ENCODE measurements at places on chromosomes 3 and 15.

- no peak for DNase-seq
Observed at GRCh38 chr15:37873336-37873735, 61.1 kb upstream of the TMCO5A start.

- no peak for DNase-seq
Observed at GRCh38 chr3:121619691-121620090, 26.5 kb downstream of the FBXO40 start.

DNA sequence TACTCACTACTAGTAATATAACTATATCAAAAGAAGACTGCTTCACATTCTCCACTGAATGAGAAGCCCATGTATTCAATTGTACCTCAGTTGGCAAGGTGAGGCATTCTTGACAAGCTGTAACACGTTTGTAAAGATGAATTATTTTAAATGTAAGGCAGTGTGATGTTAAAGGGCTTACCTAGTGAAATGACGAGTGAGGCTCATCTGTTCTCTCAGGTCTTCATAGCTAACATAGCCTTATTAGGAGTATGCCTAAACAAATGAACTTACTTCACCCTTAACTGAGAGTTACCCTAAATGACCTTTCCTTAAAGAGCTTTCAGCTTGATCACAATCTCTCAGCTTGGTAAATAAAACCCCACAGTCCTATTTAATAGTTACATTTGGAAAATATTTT, 127.3 kb downstream of the FEZF2 start:
- no peak for DNase-seq

GRCh38 chr3:55486101-55486856, 827 bp downstream of the WNT5A start:
- DNase-seq: peak; percentile 55

- DNase-seq: no peak
Observed at GRCh38 chr15:27743638-27744037, 355.5 kb downstream of the OCA2 start.

- DNase-seq: no peak
Observed at GRCh38 chr3:54211097-54211496, 88.7 kb downstream of the CACNA2D3 start.

GRCh38 chr15:39736412-39737195, 46.0 kb downstream of the FSIP1 start:
- no peak for DNase-seq

DNA sequence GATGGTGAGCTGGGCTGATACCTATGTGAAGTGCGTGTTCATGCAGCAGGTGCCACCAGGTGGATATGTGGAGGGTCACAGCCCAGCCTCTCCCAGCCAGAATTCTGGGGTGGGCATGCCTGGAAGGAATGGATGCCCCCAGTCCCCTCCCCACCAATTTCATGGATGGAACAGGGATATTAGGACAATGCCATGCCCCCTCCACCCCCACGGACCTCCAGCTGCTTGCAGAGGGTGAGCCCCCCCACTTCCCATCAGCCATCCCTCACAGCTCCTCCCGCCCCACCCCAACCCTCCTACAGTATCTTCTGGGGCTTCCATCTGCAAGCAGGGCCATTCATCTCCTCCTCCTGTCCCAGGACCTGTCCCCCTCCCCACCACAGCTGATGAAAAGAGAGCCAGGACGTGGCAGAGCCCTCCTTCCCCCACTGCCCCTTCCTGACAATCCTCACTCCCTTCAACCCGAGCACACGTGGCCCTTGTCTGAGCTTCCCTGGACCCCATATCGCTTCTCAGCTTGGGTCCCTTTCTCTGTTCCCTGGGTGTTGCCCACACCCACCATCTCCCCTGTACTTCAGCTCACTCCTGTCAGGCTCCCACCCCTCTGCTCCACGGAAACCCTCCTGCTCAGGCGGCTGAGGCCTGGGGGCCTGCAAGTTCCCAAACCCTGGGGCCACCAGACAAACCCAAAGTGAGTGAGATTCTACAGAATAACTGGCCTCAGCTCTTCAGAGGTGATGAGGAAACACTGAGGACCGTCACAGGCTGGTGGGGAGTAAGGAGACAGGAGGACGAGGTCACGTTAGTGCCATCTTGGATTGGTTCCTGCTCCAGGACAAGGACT, 2.8 kb upstream of the SEMA3G start:
- DNase-seq: no peak

GRCh38 chr15:40059821-40060220, 20.8 kb upstream of the SRP14 start:
- no peak for DNase-seq

- DNase-seq: no peak
Observed at GRCh38 chr3:71132995-71133730, 450.4 kb downstream of the FOXP1 start.

GRCh38 chr3:47082519-47082918, 81.4 kb downstream of the SETD2 start:
- DNase-seq: no peak

DNA sequence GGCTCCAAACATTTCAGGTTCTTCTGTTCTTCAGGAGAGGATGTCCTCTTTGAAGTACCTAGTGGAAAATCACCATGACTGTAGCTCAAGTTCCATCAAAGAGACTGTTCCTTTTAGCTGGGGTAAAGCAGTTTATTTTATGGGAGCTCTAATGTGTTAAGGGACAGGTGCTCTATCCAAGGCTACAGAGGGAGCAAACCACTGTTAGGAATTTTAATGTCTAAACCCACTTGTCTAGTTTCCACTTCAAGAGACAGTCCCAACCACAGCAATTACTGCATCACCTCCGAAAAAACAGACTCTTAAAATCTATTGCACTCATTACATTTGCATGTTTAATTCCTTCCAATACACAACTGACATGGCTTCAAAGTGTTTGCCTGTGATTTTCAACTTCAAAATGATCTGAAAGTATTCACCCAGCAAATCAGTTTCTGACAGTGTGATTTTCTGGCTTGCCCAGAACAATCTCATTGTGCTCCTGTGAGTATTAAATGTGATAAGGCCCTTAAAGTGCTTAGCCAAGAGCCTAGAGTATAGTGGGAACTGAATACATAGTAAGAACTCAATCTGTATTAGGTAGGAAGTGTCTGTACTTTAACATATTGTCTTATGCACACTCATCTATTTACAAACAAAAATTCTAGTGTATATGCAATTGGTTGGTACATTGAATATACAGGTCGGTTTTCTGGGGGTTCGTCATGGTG, 266.5 kb upstream of the CCDC54 start:
- DNase-seq: no peak

DNA sequence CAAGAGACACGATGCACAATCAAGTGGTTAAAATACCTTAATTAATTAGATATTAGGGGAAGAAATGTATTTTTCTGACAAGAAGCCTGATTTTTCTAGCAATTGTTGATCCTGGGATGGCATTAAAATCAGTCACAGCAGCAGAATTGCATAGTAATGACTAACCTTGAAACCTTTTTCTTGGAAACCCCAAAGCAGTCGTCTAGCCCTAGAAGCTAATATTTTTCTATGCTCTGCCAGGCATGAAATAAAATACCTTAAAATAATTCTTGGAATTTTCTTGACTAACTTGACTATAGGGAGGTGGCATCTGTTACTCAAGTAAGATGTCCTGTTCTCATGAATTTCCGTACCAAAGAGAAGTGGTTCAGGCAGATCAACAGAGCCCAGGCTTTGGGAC, 204.1 kb downstream of the THRB start:
- DNase-seq: no peak

GRCh38 chr15:66876421-66876730, 174.3 kb downstream of the SMAD6 start:
- DNase-seq: no peak

DNA sequence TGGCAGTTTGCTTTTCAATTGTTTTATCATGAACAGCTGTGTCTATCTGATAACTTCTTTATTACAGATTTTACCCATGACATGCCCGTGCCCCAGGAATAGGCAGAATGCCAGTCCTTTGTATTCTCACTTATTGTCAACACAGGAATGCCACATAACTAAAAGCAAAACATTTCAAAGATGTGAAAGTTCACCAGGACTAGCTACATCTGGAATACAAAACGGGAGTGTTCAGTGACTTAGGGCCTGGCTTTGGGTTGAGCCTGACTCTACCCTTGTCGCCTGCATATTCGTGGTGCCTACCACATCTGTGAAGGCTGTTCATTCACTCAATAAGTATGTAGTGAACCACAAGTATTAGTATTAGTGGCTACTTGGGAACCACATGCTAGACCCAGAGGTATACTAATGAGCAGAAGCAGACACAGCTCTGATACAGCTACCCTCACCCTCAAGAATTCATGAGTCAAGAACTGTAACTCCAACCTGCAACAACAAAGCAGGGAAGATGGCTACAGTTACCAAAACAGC, 2.9 kb downstream of the TNFSF10 start:
- peak; percentile 74 for DNase-seq

DNA sequence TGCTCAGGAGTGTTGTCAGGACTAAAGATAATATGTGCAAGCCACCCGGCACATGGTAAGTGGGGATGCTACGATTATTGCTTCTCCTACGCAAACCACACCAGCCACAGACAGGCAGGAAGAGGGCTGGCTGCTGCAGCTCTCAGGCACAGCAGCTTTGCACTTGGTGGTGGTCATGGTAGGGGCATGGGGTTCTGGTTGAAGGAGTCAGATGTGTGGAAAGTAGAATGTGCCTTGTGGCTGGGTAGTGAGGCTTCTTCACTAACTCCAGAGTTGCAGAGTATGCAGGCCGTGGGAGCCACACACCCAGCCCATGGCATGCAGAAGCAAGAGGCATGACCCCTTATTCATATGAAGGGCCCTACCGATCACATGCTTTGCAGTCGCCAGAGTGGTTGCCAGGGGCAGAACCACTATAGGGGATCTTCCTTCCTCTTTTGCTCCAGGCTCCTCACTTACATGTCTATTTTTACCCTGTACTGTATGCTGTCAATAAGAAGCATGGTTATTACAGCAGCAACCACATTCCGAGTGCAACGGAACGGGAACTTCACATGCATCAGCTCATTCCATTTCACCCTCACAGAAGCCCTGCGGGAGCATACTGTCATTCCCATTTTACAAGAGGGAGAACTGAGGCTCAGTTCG, 59.2 kb upstream of the HERC1 start:
- DNase-seq: peak; percentile 95

- DNase-seq: no peak
Observed at GRCh38 chr3:62589078-62589477, 215.7 kb upstream of the FEZF2 start.

GRCh38 chr15:80186597-80186996, 33.8 kb downstream of the FAH start:
- DNase-seq: no peak

- peak; percentile 80 for DNase-seq
Observed at GRCh38 chr3:124834723-124835718, 52.1 kb downstream of the ITGB5 start.

- DNase-seq: no peak
Observed at GRCh38 chr15:76368122-76368621, 31.6 kb downstream of the ISL2 start.

DNA sequence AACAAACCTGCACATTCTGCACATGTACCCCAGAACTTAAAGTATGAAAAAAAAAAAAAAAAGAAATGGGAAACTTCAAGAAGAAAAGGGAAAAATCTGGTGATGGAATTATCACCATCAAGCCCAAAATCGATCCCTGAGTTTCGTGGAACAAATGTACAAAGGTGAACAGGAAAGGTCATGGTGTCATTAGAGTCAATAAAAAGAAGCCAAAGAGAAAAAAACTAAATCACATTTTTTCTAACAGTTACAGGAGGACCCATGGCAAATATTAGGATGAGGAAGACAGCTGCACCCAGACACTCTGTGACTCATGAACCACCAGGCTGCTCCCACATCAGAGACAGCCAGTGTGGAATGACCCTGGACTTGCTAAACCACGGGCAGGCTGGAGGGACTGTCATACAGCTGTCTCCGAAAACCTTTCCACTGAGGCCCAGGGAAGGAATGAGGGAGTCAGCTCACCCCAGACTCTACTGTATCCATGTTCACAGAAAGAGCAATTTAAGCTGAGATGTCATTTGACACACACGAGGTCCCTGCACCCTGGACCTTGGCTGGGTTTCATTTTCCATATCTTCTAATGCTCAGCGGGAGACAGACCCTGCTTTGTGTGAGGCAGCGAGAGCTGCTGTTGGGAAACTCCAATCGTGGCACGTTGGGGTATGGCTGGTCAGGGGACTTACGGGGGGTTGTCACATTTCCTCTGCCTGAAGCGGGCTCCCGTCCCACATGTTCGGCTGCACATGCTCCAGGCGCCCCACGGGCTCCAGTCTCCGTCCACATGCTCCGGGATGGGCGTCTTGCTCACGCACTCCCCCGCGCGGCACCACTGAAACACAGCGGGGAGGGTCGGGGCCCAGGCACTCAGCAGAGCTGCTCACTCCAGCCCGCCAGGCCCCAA, 210.2 kb downstream of the ADAMTS17 start:
- DNase-seq: peak; percentile 72

GRCh38 chr3:12178091-12178820, 19.5 kb upstream of the TIMP4 start:
- no peak for DNase-seq

All from activated CD4-positive, alpha-beta T cell treated with anti-CD3 and anti-CD28 coated beads, Interleukin-2, amount 10 ng/mL, durations not matched to agents 24 days and 14 days (primary cell).